Right lung (tissue), 10 donors: ENCODE measurements at places on chromosomes 3 and 15. TPM values are rescaled to one million over a fixed set of nuclear protein-coding genes. Genes with fewer than 3 reads are reported as not detected.

GRCh38 chr3:98711426-98711825 lies 51.7 kb upstream of the ST3GAL6 start:
- no peak for DNase-seq

Gene UBA7
- 68.1 TPM for polyA plus RNA-seq

Gene GOLGA8Q
- polyA plus RNA-seq: 2.4 TPM

- peak; percentile 87 for DNase-seq
Measured at GRCh38 chr3:143119009-143119914, at the start of gene CHST2. Gene CHST2 (plus strand): TSS chr3:143119771. CDS start chr3:143120817, 1,046 bp downstream.

GRCh38 chr3:161020256-161020655 lies 84.9 kb downstream of the B3GALNT1 start:
- DNase-seq: no peak

Gene SYNPR
- 0.27 TPM for polyA plus RNA-seq

Gene PLAAT1
- 0.71 TPM for polyA plus RNA-seq

Gene SHF
- polyA plus RNA-seq: 35.3 TPM

DNA sequence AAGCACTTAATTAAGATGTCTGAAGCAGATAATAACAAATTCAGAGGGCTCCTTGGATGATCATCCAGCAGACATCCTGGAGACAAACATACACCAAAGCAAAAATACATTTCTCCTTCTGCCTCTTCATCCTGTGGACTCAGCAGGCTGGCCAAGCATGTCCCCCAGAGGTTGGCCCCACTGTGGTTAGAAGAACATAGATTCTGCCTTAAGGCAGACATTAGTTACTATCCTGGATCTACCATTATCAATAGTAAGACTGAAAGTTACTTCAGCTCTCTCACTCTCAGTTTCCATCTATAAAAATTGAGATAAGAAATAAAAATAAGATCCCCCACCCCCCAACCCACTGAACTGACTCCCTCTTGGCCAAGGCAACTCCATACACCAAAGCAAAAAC lies 28.6 kb upstream of the TGFBR2 start:
- no peak for DNase-seq

Gene LYZL4
- not detected for polyA plus RNA-seq

Gene LMAN1L
- polyA plus RNA-seq: not detected

Gene LRTM1
- polyA plus RNA-seq: not detected

DNA sequence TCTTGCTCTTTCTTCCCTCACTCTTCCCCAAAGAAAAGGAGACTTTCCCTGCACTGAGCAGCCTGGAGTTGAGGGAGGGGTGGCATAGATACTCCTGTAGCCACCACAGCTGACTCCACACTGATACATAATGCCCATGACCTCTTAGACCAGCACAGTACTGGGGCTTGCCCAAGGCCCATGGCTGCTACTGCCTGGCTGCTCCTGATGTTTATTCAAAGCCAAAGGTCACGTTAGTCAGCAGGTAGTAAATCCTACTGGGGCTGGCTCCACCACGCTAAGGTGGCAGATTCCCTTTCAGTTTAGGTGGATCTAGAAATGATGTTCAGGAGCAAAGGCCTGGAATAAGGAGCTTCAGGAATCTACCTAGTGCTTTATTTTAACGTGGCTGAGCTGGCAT lies 212.7 kb downstream of the C3orf38 start:
- no peak for DNase-seq

DNA sequence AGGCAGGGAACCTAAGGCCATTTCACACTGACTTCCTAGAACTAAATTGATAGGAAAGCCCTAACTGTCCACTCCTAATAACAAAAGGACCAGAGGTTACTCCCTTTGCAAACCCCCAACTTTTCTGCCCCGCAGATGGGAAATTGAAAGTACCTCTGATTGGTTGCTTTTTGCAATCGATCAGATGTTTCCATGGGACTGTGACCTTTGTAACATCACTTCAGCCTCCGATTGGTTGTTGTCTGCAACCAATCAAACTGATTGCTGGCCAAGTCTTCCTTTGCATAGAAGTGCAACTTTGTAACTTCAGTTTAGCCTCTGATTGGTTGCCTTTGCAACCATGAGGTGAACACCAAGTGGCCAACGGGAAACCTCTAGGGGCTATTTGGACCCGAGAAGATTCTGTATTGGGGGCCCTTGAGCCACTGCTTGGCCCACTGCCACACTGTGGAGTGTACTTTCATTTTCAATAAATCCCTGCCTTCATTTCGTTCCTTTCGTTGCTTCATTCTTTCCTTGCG lies 11.3 kb upstream of the KNL1 start:
- no peak for DNase-seq

DNA sequence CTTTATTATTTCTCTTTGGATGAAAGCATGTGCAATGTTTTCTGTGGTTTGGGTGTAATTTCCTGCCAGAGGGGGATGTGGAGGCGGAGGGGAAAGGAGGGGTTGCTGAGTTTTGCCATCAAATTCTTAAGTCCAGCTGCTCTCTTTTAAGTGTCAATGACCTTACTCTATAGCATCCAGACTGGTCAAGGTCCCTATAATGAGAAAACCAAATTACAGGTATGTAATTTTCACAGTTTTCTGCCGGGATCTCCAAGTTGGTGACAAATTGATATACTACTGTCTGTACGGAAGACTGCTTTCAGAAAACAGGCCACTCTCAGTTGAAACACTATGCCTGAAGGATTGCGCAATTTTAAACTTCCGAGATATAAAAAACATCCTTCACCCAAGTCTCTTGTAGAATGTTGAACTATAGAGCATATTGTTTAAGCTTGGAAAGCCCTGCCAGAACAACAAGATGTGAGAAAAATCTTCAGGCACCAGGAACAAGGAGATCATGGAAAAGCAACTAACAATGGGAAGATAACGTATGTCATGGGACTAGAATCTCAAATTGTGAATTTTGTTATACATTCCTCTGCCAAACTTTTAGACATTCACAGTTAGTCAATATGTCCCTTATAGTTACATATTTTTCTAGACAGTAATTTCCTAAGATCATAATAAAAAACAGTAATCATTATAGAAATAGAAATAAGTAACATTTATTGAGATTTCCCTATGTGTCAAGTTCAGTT lies 300.7 kb upstream of the SATB1 start:
- peak; percentile 32 for DNase-seq

Gene DPPA2
- polyA plus RNA-seq: not detected

GRCh38 chr3:185093116-185093515 lies 59.7 kb downstream of the C3orf70 start:
- DNase-seq: no peak

DNA sequence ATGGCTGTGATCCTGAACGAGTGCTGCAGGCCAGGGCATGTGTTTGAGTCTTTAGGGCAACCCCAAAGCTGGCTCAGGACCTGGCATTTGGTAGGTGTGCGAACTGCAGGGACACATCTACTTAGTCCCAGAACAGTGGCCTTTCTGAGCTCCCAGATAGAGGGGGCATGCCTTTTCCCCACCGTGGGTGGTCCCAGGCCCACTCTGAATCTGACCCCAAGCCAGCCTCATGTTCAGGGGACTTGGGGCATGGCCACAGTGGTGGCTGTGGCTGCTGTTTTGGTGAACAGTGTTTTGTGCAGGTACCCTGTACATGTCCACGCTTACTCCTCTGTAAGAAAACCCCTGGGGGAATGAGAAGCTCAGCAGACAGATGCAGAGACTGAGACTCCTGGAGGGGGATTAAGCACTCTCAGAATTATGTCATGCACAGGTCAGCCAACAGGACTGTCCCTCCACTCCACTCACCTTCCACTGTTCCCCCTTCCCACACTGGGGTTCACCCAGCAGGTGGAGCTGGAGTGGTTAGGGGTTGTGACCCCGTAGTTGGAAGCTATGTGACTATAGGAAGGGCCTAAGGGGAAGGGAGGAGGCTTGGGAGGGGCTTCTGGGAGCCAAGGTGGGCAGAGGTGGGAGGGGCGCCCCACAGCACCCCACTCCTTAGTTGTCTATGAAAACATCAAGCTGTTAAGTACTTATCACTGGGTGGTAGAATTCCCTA lies 16.4 kb downstream of the ESYT3 start:
- DNase-seq: no peak

DNA sequence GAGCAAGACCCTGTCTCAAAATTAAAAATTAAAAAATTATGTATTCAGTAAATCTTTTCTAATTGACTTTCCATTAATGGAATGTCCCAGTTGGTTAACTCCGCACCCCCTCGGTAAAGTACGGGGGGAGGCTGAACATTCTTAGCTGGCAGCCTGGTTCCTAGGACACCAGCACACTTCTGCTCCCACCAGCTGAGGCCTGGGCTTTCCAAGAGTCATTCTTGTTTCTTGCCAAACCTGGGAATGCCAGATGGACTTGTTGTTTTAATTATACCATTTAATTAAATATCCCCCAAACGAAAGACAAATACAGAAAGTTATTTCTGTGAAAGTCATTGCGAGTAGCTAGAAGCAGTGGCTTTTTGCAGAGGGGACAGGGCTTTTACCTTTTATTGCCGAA lies 179.4 kb downstream of the VGLL4 start:
- no peak for DNase-seq

Gene CCDC54
- 0.08 TPM for polyA plus RNA-seq

Gene TWF2
- polyA plus RNA-seq: 45.0 TPM

Gene CD200R1
- 2.1 TPM for polyA plus RNA-seq

GRCh38 chr3:50415061-50415460 lies 55.7 kb upstream of the TMEM115 start:
- DNase-seq: no peak

GRCh38 chr15:95520511-95520910 lies 810.0 kb upstream of the NR2F2 start:
- DNase-seq: no peak

Gene GUCA1C
- not detected for polyA plus RNA-seq

DNA sequence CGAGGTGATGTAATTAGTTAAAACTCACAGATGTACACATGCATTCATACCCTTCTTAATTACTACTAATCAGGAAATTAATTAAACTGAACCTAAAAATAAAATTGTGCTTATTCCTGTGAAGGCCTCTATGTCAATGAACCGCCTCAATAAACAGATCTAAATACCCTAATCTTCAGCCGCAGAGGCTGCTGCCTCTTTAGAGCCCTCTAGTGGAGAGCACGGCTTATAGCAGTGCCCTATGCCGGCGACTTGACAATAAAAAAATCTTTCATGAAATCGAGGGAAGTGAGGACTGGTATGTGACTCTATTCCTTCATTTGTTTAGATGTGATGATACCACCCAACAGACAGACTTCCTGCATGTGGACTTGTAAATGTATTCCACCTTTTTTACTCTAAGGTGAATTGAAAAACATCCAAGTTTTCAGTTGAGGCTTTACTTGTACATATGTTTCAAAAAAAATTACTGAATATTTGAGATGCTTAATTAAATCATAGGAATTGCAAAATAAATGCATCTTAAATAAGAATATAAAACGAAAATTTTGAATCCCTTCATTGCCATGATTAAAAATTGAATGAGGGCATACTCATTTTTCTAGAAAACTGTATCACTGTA lies 8.3 kb upstream of the EPHA3 start:
- DNase-seq: no peak

DNA sequence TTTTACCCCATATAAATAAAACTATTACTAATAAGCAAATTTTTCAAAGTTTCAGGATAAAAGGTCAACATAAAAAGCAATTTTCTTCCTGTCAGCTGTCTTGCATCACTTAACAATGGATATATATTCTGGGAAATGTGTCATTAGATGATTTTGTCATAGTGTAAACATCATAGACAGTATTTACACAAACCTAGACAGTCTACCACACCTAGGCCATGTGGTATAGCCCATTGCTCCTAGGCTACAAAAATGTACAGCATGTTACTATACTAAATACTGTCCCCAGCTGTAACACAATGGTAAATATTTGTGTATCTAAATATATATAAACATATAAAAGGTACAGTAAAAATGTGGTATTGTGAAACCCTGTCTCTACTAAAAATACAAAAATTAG lies 156.7 kb downstream of the ANO10 start:
- no peak for DNase-seq

GRCh38 chr3:120021523-120021922 lies 72.7 kb downstream of the GSK3B start:
- DNase-seq: no peak

- no peak for DNase-seq
Measured at GRCh38 chr15:58559904-58560588, 128.3 kb downstream of the LIPC start.

Gene CLRN1
- polyA plus RNA-seq: not detected

Gene PCSK6
- 21.1 TPM for polyA plus RNA-seq

GRCh38 chr3:156443079-156443478 lies 111.8 kb downstream of the SSR3 start:
- no peak for DNase-seq

DNA sequence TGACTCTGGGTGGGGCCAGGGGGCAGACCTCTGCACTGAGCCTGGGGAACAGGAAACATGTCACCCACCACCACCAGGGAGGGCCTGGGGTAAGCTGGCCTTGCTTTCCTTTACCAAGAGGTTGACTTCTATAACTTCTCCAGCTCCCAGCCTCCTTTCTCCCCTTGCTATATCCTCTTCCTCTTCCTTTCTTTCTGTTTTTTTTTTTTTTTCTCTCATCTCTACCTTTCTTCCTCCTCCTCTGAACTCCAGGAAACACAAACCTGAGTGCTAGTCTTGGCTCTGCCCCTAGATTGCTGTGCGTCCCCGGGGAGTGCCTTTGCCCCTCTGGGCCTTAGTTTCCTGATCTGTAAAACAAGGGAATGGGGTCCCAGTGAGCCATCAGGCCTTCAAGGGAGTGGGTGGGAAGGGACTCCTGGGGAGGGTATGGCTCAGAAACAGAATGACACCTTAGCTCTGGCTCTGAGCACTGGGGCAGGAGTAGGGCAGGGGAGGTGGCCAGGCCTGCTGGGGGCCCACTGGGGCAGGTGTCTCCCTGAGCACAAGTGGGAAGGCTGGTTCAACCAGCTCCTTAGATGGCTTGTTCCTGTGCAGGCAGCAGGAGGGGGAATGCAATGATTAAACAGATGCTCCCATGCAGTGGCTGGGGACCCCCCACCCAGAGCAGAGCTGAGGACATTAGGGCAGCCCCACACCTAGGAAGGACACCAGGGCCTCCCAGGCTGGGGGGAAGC lies 4.3 kb downstream of the SNX33 start:
- DNase-seq: no peak

Gene RTP1
- not detected for polyA plus RNA-seq

DNA sequence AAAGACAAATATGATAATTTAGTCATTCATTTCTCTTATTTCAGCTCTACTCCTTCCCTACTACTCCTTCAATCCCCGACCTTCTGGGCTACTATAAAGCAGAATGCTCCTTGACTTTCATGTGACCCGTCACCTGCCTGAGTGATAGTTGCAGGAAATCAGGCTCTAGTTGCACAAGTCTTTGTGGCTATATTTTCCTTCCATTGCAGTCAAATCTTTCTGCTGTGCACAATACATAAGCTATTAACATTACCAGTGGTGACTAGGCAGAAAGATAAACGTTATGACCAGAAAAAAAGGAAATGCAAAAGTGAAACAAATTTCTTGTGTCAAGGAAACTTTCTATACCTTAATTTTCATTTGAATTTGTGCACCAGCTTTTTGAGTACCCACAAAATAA lies 2.3 kb downstream of the SUCNR1 start:
- no peak for DNase-seq

- no peak for DNase-seq
Measured at GRCh38 chr3:100708644-100708988, 678 bp upstream of the TFG start.

Gene CYP8B1
- 0.19 TPM for polyA plus RNA-seq

GRCh38 chr3:58742239-58742638 lies 75.7 kb upstream of the FAM3D start:
- no peak for DNase-seq
